ENCODE measurements at places on chromosomes 1 and 21. TPM values are rescaled to one million over a fixed set of nuclear protein-coding genes. Genes with fewer than 3 reads are reported as not detected.

GRCh38 chr1:71054281-71054731 lies 6.7 kb upstream of the PTGER3 start:
- DNase-seq: no peak

DNA sequence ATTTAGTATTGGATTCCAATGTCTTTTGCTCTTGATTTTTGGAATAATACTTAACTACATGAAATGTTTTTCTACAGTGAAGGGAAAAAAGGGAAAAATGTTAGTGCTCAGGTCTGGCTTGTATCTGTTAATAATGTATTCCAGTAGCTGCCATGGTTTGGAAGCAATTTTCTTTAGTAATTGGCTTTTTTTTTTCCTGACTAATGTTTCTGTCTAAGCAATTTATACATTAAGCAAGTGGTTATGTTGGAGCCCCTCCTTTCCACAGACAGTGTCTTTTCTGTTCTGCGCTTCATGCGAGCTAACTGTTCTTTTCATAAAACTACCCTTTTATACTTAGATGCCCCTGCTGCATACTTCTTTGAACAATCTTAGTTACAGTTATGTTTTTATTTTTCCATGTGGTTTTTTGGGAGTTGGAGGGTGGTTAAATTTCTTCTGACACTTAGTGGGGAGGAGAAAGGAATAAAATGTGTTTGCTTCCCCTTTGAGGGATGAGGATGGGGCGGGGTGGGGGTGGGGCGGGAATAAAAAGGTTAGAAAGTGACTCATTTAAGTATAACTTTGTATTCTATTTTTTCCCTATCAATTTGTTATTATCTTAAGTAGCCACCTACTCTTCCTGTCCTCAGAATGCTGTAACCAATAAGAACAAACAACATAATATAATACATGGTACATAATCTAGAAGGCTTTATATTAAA lies 83.1 kb downstream of the CLIC4 start:
- no peak for DNase-seq

DNA sequence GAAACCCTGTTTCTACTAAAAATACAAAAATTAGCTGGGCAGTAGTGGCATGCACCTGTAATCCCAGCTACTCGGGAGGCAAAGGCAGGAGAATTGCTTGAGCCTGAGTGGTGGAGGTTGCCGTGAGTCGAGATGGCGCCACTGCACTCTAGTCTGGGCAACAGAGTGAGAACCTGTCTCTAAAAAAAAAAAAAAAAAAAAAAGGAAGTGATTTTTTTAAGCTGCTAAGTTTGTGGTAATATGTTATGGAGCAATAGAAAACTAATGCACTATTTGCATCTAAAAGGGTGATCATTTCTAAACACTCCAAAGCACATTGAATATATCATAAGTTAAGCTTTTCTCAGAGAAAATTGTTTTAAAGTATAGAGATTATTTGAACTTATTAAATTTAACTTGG lies 244.8 kb upstream of the SPAG17 start:
- DNase-seq: no peak

DNA sequence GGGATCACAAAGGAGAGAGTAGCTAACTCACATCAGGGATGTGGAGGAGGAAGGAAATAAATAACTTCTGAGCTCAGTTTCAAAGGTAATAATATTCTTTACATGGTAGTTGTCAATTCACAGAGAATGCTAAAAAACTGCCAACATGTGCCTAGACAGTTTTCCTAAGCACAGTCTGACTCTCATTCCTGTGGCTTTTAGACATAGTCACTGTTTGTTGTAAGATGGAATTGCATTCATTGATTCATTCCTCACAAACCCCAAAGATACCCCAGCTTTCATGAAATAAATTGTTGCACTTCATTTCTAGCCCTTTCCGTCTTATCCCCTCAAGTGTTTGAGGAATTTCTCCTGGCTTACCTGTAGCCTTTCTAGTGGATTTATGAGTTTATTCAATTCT lies 263.9 kb downstream of the NTNG1 start:
- peak; percentile 1 for DNase-seq

GRCh38 chr1:225945564-225945963 lies 4.5 kb upstream of the LEFTY2 start:
- DNase-seq: no peak

Gene LPAR3
- 0.07 TPM for polyA plus RNA-seq

Gene CELA3B
- not detected for polyA plus RNA-seq

DNA sequence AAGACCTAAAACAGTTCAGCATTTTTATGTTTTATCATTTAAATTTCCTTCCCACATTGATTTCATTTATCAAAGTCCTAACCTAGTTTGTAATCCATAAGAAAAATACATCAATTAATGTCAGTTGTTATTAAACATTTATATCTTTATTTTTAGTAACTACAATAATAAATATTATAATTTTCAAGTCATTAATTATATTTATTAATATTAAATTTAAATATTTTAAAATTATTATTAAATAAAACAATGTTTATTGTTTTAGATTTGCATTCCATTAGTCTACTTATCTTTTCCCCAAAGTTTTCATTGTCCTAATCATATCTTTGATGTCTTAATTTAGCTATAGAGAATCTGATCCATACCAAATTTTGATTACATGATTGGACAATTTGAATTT lies 368.9 kb downstream of the PLA2G4A start:
- no peak for DNase-seq

- DNase-seq: no peak
Measured at GRCh38 chr1:154845879-154846278, 24.2 kb downstream of the KCNN3 start.

Gene EXO5
- 6.5 TPM for polyA plus RNA-seq

DNA sequence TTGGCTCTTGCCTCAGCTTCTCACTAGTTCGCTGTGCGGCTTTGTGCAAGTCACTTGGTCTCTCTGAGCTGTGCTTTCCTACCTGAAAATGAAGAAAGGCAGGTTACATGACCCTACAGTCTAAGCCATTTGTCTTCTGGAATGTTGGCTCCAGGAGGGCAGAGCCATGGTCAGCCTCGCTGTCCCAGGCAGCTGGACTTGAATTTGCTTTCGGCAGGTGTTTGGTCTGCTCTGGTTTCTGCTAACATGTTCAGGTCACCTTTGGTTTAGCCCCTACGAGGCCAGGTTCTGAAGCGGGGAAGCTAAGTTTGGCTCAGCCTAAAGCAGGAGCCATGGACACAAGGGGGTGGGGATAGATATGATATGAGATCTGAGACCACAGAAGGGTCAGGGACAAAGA lies 19.1 kb downstream of the LRRC38 start:
- no peak for DNase-seq

Gene IGSF3
- polyA plus RNA-seq: 0.03 TPM

Gene OR2M3
- not detected for polyA plus RNA-seq

GRCh38 chr1:50424045-50424883 lies 1.0 kb upstream of the DMRTA2 start:
- DNase-seq: no peak

DNA sequence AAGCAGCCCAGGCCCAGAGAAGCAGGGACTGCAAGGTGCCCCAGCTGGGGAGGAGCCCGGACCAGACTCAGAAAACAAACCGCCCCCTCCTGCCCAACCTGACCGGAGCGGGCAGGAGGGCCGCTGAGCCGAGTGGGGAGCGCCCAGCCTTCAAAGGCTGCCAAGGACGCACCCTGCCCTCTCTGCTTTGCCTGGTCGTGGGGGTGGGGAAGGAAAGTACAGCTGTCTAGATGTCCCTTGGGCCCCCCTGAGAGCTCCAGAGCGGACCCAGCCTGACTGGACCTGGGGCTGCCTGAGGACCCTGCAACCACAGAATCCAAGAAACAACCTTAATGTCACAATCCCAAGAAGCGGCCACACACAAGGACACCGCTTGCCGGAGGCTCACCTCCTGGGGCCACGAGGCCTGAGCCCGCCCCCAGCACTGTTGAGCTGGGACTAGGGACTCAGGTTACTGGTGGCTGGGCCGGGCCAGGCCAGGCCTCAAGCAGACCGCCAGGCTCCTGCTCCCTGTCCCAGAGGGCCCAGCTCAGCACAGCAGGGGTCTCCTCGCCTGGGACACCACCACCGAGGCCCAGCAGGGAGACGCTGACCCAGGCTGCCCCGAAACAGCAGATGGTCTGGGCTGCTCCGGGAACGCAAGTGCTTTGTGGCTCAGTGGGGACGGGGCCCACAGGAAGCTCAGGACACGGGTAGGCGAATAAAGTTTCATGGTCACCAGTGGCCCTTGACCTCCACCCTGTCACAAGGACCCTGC lies 1.4 kb downstream of the DVL1 start:
- DNase-seq: peak; percentile 25

DNA sequence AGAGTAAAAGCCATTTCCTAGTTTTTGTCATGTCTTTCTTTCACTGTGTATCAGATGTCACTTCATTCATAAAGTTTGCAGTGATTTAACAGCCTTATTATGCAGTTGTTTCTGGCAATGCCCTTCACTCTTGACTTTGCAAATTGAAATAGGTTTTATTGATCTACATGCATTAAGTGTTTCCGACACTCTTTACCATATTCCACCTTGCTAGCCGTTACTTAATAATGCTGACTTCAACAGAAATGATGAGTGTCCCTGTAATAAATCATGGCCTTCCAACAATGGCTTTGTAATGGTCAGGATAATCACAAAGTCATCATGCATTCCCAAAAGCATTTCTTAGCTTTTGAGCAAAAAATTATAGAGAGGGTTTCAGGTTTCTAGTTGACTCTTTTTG lies 236.8 kb upstream of the FMN2 start:
- DNase-seq: no peak

GRCh38 chr1:1129381-1129821 lies 13.5 kb upstream of the C1orf159 start:
- DNase-seq: no peak

DNA sequence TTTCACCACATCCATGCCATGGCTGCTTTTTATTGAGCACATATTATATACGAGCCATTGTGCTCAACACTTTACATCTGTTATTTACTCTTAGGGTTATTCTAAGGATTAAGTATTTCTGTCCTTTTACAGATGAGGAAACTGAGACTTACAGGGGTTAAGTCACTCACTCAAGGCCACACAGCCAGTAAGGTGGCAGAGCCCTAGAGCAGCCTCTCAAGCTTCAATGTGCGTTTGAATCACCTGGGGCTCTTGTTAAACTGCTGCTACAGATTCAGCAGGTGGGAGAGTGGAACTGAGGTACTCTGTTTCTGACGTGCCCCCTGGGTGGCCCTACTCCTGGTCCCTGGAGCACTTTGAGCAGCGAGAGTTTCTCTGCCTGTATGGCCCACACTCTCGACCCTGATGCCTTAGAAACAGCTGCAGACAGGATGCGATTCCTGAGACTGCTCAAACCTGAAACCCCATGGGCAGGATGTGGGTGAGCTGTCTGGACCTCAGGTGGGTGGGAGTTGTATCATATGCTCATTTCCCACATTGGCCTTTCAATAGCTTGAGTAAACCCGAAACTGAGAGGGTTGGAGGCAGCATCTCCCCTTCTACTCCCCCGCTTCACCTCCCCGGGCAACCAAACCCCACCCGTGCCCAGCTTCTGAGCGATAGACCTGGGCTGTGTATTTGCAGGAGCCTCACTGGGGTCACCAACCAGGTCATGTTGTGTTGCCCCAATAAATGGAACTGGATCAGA lies 59.3 kb downstream of the MAN1C1 start:
- DNase-seq: no peak

Gene RNF186
- polyA plus RNA-seq: not detected

GRCh38 chr1:93815366-93816110 lies 63.5 kb downstream of the DNTTIP2 start:
- DNase-seq: peak; percentile 19

GRCh38 chr1:23400324-23401114 lies 24.0 kb downstream of the TCEA3 start:
- DNase-seq: peak; percentile 45

Gene HHAT
- polyA plus RNA-seq: 1.7 TPM

Gene TNFSF4
- 10.8 TPM for polyA plus RNA-seq

Gene CFAP57
- polyA plus RNA-seq: 0.29 TPM

DNA sequence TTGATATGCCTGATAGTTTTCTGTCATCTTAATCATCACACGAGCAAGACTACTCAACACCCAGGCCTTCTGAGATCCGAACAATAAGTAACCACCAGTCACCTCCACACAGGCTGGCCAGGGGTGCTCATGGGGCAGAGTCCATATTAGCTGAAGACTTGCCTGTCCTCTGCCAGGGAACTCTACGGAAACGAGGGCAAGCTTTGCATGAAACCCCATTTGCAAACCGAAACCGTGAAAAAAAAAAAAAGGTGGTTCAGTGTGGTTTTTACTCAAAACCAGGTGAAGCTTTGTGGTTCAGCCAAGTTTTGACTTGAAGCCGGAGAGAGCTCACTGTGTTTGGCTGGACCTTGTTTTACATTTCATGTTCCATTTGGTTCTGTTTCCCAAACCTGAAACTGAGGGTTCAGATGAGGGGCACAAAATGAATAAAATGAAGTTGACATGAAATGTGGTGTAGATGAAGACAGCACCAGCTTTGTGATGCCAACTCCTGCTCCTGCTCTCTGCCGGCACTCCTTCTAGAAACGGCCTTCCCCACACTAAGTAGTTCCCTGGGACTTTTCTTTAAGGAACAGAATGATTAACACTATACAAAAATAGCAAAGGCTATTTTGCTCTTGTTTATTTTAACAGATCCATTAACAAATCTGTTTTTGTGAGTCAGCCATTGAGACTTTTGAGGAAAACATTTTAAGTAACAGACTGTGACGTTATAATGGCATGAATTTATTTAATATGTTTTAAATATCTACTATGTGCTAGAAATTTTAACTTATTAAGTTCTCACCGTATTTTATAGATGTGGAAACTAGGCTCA lies 74.7 kb downstream of the RUNX1 start:
- peak; percentile 71 for DNase-seq

GRCh38 chr1:235011064-235011598 lies 117.5 kb downstream of the TOMM20 start:
- no peak for DNase-seq

Gene PALMD
- polyA plus RNA-seq: 0.51 TPM

DNA sequence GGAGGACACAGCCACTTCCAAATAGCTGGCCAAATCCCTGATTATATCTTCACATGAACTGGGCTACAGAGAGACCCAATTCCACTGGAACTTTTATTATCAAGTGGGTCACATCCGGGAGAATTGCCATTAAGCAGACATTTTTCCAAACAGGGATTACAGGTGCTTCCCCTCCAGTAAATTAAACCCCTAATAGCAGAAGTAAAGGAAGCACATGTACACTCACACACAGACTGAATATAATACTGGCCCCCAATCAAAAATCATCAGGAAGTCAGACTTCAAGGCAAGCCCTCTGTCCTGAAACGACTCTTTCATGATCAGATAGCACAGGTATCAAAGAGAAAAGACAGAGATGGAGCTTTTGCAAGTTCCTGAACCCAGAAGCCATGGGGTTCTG lies 118.6 kb upstream of the PPP2R5A start:
- no peak for DNase-seq

DNA sequence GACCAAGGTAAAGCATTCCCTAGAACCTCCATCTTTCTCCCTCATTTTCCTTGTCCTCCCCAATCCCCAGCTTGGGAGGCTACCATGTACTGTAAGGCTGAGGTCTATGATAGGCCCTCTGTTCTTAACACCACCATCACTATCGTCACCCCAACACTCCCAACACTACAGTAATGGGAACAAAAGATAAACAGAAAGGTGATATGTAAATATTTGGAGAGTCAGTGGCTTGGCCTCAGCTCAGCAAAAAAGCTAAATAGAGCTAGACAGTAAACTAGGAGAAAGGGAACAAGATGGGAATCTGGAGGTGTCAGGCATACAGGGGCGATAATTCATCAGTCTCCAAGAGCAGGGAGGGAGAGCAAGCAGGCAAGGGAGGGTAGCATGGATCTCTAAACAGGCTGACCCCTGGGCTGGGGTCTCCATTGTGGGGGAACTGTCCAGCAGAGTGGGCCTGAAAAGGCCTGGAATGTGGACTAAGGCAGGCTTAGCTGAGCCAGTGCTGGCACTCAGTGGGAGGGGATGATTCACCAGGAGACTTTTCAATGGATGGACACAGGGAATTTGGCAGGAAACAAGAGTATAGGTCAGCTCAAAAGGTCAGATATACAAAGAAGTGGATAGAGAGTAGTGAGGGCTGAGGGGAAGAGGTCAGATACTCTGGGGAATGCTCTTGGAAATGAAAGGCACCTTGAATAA lies 6.7 kb downstream of the WNT2B start:
- peak; percentile 83 for DNase-seq

All from IMR-90 (cell line).